ENCODE measurements at places on chromosomes 3 and 15.

DNA sequence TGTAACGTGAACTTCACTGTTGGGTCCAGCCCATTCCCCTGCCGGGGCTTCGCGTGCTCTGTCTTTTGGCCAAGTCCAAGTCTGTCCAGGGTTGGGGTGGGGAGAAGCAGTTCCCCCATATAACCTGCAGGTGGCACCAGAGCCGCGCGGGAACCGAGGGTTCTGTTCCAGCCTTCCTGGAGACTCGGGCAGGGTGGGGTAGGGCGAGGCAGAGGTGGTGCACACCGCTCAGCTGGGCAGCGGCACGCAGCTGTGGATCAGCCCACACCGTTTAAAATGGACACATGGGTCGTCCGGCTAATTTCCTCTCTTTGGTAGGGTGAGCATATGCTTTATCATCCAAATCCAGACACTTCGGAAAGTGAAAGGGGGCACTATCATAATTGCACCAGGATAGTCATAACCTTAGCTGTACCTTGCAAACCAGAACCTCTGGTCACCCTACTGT is 118.1 kb downstream of the TBC1D2B start:
- no peak for DNase-seq

- no peak for DNase-seq
Measured at GRCh38 chr3:62818347-62818746, 56.9 kb downstream of the CADPS start.

- no peak for DNase-seq
Measured at GRCh38 chr3:21859124-21860081, 108.4 kb upstream of the ZNF385D start.

DNA sequence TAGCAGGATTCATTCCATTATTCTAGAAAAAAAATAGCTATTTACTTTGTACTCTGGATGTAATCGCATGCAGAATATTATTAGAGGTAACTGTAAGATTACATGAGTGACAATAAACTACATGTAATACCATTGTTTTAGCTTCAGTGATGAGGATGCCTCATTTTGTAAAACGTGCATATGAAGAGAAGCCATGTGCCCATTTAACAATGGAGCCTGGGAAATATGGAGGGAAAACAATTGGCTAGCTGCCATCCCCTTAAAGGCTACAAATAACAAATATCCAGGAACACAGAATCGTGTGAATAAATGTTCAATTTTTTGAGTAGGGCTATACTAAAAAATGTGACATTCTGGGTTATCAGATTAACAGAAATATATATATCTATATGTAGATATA is 151.1 kb downstream of the SAMMSON start:
- no peak for DNase-seq

DNA sequence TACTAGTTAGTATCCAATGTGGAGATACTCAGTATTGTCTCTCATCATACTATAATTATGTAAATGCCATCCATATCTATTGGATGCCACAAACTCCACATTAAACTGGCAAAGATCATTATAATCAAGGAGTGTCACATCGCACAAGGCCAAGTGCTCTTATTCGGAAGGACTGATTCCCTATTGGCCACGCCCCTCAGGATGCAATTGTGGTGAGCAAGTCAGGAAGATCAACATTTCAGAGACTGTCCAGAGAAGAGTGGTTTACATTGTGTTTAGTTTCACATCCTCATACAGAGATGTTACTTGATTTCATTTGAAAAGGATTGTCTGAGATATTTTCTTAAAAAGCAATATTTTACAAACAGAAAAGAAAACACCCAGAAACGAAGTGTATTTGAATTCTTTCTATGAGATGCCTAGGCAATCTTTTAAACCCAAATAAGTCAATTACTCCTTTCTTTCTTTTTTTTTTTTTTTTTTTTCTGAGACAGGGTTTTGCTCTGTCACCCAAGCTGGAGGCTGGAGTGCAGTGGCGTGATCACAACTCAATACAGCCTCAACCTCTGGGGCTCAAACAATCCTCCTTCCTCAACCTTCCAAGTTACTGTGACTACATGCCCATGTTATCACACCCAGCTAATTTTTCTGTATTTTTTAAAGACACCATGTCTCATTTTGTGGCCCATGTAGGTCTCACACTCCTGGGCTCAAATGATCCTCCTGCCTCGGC is 369.1 kb downstream of the RBMS3 start:
- no peak for DNase-seq

GRCh38 chr3:142359367-142359766 is 88.5 kb downstream of the XRN1 start:
- DNase-seq, result no peak

All from NCI-H187 treated with DMSO at 0.1 percent for 48 hours (cell line).